NCI-H82 (cell line): ENCODE measurements at places on chromosomes 7 and 10.

DNA sequence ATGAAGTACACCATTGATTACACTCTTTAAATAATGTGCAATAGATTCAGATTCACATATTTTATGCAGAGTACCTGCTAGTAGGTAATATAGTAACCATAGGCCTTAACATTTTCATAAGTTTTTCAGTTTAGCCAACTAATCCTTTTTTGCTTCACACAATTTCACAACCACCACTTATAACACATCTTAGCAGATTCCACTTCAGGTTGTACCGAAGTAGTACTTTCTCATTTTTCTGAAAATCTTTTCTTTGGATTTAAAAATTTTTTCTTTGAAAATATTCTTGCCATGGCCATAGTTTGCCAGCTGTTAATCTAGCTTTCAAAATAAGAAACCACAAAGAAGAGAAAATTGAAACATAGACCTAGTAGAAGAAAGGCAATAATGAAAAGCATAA is 203.1 kb downstream of the MGMT start:
- DNase-seq: no peak

DNA sequence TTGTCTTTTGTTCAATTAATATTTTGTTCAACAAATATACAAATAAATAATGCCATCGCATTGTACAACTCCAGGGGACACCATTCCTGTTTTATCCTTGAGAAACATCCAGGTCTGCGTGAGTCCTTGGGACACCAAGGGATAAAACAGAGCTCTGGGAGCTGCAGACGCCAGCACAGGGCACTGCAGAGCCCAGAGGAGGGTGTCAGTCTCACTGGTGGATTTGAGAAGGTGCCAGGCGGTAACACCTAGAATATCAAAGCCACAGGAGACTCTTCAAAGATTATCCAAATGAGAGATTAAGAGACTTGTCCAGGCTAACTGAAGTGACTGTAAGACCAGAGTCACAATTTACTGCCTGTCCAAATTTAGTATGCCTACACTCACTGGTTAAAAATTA is 55.3 kb downstream of the TEX36 start:
- DNase-seq: peak; percentile 10

DNA sequence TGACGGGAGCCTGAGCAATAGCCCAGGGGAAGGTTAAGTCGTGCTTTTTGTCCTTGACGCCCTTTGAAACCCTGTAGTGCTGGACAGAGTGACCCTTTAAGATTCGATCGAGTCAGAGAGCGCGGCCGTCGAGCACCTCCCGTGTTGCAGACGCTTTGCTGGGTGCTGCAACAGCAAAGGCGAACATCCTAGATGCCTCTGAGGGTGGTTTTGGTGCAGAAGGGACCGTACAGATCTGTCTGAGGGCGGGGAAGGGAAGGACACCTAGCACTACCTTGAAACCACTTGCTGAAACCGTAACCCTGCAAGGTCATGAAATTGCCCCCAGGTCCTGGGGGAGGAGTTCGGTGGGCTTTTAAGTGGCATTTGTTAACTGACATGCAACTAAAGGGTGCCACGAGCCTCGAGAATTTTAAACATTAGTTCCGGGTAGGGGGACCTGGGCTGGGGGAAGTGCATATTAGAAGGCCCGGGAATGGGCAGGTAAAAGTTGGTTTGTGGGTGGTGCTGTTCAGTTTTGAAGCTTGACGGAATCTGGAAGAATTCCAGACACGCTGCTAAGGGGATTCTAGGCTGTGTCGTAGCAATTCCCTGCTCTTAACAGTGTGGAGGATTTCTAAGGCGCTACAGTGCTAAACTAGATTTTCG is 786 bp downstream of the ATP5F1C start:
- peak; percentile 46 for DNase-seq

DNA sequence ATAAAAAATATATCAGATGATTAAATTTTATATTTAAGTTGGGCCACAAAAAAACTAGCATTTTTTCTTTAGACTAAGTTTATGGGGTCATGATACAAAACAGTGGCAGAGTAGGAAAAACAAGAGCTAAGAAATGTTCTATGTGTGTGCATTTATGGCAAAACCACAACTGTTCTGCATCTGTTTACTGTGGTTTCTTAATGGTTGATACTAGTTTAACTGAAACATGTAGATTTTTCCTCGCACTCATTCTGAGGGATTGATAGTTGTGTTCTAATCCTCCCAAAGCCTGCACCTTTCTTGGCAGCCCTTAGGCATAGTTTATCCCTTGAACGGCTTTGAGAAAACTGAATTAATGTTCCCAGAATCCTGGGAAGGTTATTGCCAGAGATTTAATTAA is 66.6 kb upstream of the PHYHIPL start:
- DNase-seq: peak; percentile 45

- no peak for DNase-seq
Observed at GRCh38 chr7:138898255-138898654, 82.9 kb downstream of the KIAA1549 start.

- no peak for DNase-seq
Observed at GRCh38 chr10:101848894-101849351, 5.3 kb upstream of the KCNIP2 start.

DNA sequence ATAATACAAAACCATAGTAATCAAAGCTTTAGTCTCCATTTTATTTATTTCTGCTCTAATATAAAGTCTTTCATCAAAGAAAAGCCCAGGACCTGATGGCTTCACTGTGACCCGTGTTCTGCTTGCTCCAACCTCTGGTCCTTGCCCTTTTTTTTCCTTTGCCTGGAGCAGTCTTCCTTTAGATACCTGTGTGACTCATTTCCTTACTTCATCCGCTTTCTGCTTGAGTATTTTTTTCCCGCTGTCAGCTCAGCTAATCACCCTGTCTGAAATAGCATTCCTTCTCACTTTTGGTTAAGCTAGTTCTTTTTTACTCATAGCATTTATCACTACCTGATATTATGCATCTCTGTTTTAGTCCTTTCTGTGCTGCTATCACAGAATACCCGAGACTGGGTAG is 194.8 kb downstream of the ABCA13 start:
- no peak for DNase-seq

- peak; percentile 78 for DNase-seq
Observed at GRCh38 chr7:29825775-29826529, 19.6 kb downstream of the WIPF3 start.

- no peak for DNase-seq
Observed at GRCh38 chr7:132045481-132045980, 489.1 kb upstream of the PODXL start.

GRCh38 chr7:143467724-143468123 is 9.9 kb upstream of the TAS2R41 start:
- DNase-seq: no peak

- DNase-seq: no peak
Observed at GRCh38 chr7:31890766-31891165, 179.4 kb downstream of the PDE1C start.

DNA sequence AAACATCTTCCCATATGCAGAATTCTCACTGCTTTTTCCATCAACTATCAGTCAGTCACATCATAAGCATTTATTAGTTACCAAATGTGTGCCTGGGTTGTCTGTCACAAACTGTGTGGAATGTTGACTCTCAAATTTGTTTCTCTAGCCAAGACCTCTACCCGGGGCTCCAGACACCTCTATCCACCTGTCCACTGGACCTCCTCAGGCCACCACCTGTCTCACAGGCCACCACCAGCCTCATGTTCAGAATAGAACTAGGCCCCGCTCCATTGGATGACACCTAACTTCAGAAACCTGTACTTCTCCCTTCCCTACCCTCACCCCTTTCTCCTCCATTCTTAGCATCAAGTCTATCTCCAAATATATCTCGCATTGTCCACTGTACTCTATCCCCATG is 176.9 kb downstream of the CHN2 start:
- DNase-seq: no peak

GRCh38 chr7:17279061-17279460 is 19.4 kb upstream of the AHR start:
- no peak for DNase-seq

GRCh38 chr10:121310151-121310711 is 288.0 kb downstream of the FGFR2 start:
- DNase-seq: no peak

- no peak for DNase-seq
Observed at GRCh38 chr7:50959991-50960390, 177.3 kb upstream of the GRB10 start.

DNA sequence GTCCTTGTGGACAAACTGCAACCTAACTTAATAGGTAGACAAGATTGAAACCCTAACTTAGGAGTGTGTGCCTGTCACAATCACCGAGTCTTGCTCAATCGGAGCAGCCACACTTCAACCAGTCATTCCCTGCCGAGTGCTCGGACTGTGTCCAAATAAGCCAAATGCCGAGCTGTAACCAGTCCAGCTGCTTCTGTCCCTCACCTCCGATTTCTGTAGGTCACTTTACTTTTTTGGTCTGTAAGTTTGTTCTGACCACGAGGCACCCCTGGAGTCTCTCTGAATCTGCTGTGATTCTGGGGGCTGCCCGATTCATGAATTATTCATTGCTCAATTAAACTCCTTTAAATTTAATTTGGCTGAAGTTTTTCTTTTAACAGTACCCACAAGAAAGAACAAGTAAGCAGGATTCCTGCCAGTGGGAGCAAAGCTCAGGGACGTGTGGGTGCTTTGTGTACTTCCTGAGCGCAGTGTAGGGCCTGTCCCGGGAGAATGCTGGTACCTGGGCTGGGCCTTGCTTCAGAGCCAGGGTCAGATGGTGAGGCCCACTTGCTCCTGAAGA is 140.1 kb downstream of the ACTR3B start:
- no peak for DNase-seq

GRCh38 chr10:106980495-106981451 is 183.7 kb downstream of the SORCS1 start:
- no peak for DNase-seq

- no peak for DNase-seq
Observed at GRCh38 chr10:69836731-69837030, 35.0 kb downstream of the COL13A1 start.

- peak; percentile 85 for DNase-seq
Observed at GRCh38 chr7:88546808-88547207, 212.7 kb upstream of the ZNF804B start.

GRCh38 chr7:96915029-96915428 is 90.3 kb upstream of the DLX6 start:
- no peak for DNase-seq

DNA sequence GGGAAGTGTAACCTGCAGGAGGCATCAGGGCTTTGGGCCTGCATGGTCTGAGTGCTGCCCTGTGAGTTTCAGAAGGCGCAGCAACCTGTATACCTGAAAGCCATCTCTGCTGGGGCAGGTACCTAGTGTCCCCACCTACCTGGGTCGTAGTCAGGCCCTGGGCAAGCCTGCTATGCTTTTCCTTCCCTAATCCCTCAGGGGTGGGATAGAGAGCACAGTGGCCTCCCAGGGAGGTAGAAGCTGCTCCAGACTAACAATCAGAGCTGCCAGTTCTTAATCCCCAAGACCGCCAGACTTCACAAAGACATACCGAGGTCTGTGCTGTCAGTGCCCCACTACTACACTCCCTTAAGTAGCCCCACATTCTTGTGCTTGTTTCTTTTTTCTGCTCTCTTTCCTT is 52.0 kb downstream of the PTEN start:
- DNase-seq: peak; percentile 15

DNA sequence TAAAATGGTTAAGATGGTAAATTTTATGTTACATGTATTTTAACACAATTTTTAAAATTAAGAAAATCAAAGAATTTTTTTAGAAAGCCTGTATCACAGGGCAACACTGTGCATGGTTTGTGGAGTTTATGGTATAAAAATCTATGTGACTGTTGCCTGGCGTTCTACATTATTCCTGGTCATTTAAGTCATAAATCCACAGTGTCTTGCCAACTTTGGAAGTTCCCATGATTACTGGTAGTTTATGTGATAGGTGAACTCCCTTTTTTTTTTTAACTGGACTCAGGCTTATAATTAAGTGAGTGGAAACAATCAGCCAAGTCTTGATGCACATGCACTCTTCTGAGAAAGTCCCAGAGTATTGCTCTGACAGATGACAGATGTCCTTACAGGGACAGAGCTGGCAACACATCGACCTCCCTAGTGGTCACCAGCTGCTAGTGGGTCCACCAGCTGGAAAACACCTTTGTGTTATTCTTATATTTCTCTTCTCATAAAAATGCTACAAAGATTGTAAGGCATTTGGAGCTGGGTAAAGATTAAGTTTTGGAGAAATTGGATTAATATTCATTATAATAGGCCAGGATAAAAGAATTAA is 8.8 kb upstream of the STN1 start:
- DNase-seq: peak; percentile 73

DNA sequence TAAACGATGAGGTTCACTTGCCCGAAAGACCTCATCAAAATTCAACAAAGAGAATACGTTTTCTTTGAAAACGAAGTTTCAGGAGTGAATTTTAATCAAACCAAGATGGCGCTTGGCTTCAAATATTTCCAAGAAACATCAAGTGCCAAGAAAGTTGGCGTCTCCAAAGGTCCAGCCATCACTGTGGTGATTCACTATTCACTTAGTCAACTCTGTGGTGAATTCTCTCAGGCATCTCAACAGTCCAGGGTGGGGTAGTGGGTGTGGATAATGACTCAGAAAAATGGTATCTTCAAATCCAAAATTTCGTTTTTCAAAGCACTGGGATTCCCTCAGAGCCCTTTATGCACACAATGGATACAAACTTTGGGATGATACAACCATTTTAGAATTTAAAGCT is 133.1 kb downstream of the SVIL start:
- no peak for DNase-seq

- peak; percentile 56 for DNase-seq
Observed at GRCh38 chr10:110651044-110651958, 7.2 kb downstream of the RBM20 start.

GRCh38 chr7:70706204-70706603 is 425.7 kb upstream of the GALNT17 start:
- DNase-seq: no peak

- DNase-seq: no peak
Observed at GRCh38 chr10:91340613-91341362, 69.4 kb upstream of the HECTD2 start.
